Placental epithelial cell (primary cell): ENCODE measurements at places on chromosomes 2 and 18. TPM values are rescaled to one million over a fixed set of nuclear protein-coding genes. Genes with fewer than 3 reads are reported as not detected.

Gene ZNF396
- total RNA-seq, result 2.0 TPM in 2 replicates

Gene ERFE
- total RNA-seq, result not detected in 2 replicates

Gene SELENOI
- total RNA-seq, result 13.0 and 30.5 TPM in 2 replicates

Gene SCN9A
- 0.11 TPM in 1 of 2 replicates, not detected in the other for total RNA-seq

Gene CBLN2
- 0.11 and 0.79 TPM in 2 replicates for total RNA-seq

Gene CXCR4
- total RNA-seq, result not detected in 2 replicates

Gene DOK1
- total RNA-seq, result 4.9 and 5.5 TPM in 2 replicates

Gene SLC40A1
- total RNA-seq, result 0.11 and 0.79 TPM in 2 replicates

Gene SULT1C4
- not detected in 2 replicates for total RNA-seq

Gene IGFBP5
- total RNA-seq, result 3.0 and 335 TPM in 2 replicates

Gene MFSD2B
- total RNA-seq, result under 0.01 TPM in 1 of 2 replicates, not detected in the other

Gene TSGA10
- 2.9 and 6.7 TPM in 2 replicates for total RNA-seq

Gene SOWAHC
- 24.7 and 44.6 TPM in 2 replicates for total RNA-seq

Gene SCG2
- total RNA-seq, result 0.33 and 3.1 TPM in 2 replicates

Gene EGR4
- total RNA-seq, result not detected in 2 replicates

Gene MEX3C
- 75.0 and 84.9 TPM in 2 replicates for total RNA-seq

Gene IL36G
- not detected in 2 replicates for total RNA-seq

Gene WDSUB1
- total RNA-seq, result 19.6 and 23.2 TPM in 2 replicates

Gene VIT
- 0.39 TPM in 1 of 2 replicates, not detected in the other for total RNA-seq

Gene MRO
- not detected in 2 replicates for total RNA-seq

Gene INHA
- total RNA-seq, result 2.5 and 4.7 TPM in 2 replicates

Gene CD8B
- 0.22 TPM in 1 of 2 replicates, not detected in the other for total RNA-seq

Gene CFC1
- not detected in 2 replicates for total RNA-seq

Gene SPOPL
- 12.6 and 13.4 TPM in 2 replicates for total RNA-seq

Gene DPP10
- total RNA-seq, result 0.11 TPM in 1 of 2 replicates, not detected in the other

Gene AGXT
- total RNA-seq, result not detected in 2 replicates

Gene ACVR1C
- total RNA-seq, result not detected in 2 replicates

Gene RAPGEF4
- 1.3 and 2.0 TPM in 2 replicates for total RNA-seq

Gene RAB31
- total RNA-seq, result 34.2 and 43.6 TPM in 2 replicates

Gene NEU2
- 0.76 TPM in 1 of 2 replicates, not detected in the other for total RNA-seq

Gene RRM2
- 18.5 and 37.1 TPM in 2 replicates for total RNA-seq

Gene STEAP3
- total RNA-seq, result 0.39 and 5.2 TPM in 2 replicates

Gene CAPN14
- total RNA-seq, result under 0.01 and 0.11 TPM in 2 replicates

Gene LDLRAD4
- total RNA-seq, result under 0.01 TPM in 1 of 2 replicates, not detected in the other

Gene KCNJ3
- total RNA-seq, result not detected in 2 replicates

Gene CPO
- not detected in 2 replicates for total RNA-seq

Gene ASB18
- not detected in 2 replicates for total RNA-seq

Gene SPAST
- total RNA-seq, result 19.5 and 32.2 TPM in 2 replicates

Gene RAX
- total RNA-seq, result not detected in 2 replicates

Gene IL37
- not detected in 2 replicates for total RNA-seq

Gene SPHKAP
- total RNA-seq, result not detected in 2 replicates

Gene AQP12A
- total RNA-seq, result not detected in 2 replicates

Gene ANKRD23
- 2.4 and 5.5 TPM in 2 replicates for total RNA-seq

Gene CCL20
- total RNA-seq, result 2.4 and 2.9 TPM in 2 replicates

Gene KIF5C
- total RNA-seq, result under 0.01 TPM in 1 of 2 replicates, not detected in the other

Gene C2orf72
- under 0.01 and 0.11 TPM in 2 replicates for total RNA-seq

Gene TUBA4B
- total RNA-seq, result not detected in 2 replicates

Gene UGT1A6
- total RNA-seq, result 0.79 and 6.9 TPM in 2 replicates

Gene ANKRD30BL
- total RNA-seq, result not detected in 2 replicates

Gene ERCC3
- total RNA-seq, result 38.0 and 45.1 TPM in 2 replicates

Gene REG3G
- total RNA-seq, result not detected in 2 replicates

Gene MYO1B
- total RNA-seq, result 71.5 and 130 TPM in 2 replicates

Gene ANKRD44
- total RNA-seq, result 7.1 and 8.1 TPM in 2 replicates

Gene ANKRD30B
- under 0.01 and 0.11 TPM in 2 replicates for total RNA-seq

Gene WNT10A
- total RNA-seq, result under 0.01 and 0.11 TPM in 2 replicates

Gene FAM228A
- 1.6 and 3.9 TPM in 2 replicates for total RNA-seq

Gene VWC2L
- total RNA-seq, result under 0.01 TPM in 1 of 2 replicates, not detected in the other

Gene NPAS2
- total RNA-seq, result 13.7 and 23.9 TPM in 2 replicates
